ENCODE measurements at places on chromosomes 7 and 10.

DNA sequence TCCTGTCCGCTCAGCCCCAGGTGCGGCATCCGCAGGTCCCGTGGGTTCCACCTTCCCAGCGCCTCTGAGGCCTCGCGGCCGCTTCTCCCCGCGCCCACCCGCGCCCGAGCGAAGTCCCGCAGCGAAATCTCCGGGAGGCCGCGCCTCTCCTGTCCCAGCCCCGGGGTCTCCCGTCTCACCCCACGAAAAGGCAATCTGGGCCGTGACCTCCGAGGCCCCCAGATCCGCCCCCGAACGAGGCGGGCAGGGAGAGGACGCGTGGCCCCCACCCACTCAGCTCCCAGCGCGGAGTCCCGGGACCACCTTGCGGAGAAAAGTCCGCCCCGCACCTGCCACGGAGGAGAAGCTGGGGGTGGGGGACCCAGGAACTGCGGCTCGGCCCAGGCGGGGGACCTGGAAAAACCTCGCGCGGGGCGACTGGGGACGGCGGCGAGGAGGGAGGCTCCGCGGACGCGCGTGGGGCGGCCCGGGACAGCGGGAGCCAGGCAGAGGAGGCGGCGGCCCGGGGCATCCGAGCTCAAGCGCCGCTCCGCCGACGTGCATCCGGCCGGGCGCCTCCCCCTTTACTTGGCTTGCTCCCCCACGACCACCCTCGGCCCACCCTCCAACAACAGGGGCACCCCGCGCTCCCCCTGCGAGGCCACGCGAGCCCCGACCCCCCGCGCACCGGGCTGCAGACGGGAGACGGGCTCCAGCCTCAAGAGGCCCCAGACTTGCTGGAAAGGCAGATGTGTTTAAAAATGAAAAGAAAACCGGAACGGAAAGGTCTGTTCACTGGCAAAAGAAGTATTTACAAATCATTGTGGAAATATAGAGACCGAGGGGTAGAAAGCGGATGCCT, 33.0 kb upstream of the RNF32 start:
- DNase-seq, result no peak

DNA sequence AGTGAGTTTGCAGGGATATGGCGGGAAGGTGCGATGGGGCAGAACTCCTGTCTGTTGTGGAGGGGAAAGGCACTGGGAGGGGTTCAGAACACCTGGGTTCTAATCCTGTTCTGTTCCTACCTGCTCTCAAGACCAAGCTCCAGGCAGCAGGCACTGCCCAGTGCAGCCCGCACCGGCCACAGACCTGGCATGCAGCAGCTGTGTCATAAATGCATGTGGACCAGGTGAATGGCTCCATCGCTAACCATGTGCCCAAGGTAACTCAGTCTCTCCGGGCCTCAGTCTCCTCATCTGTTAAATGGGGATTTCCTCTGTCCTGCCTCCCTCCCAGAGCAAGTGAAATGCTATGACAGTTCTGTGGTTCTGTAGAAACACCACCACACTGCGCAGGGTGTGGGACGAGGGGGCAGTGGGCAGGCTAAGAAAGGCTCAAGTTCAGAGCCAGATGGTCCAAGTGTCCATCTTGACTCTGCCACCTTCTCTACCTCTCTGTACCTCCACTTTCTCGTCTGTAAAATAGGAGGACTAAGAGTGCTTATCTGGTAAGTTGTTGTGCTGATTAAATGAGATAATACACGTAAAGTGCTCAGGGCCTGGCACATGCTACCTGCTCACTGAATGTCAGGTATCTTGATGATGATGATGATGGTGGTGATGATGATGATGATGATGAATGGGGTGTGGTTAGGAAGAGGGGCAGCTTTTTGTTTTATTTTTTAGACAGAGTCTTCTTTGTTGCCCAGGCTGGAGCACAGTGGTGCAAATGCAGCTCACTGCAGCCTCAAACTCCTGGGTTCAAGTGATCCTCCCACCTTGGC, 22.9 kb downstream of the ATP6V1F start:
- no peak for DNase-seq

DNA sequence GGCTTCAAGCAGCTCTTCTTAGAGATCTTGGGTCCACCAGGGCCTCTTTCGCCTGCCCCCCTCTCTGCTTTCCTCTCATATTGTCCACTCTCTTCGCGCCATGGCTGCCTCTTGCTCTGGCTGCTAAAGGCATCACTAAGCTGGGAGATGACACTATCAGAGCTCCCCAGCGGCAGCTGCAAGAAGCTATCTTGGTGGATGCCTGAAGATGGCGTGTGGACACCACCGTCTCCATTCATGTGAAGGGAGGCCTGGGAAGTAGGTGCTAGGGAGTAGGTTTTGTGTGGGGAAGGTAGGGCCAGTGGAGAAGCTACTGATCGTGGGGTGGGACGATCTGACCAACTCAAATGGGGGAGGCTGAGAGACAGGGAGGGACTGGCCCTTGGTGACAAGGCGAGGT, 45.9 kb upstream of the PDLIM1 start:
- DNase-seq, result no peak

GRCh38 chr10:13299437-13300287, at the start of gene PHYH:
Gene PHYH, minus strand, starts transcription at chr10:13300064. Its CDS starts 22 bp downstream, at chr10:13300042.
- DNase-seq, result peak; percentile 81

DNA sequence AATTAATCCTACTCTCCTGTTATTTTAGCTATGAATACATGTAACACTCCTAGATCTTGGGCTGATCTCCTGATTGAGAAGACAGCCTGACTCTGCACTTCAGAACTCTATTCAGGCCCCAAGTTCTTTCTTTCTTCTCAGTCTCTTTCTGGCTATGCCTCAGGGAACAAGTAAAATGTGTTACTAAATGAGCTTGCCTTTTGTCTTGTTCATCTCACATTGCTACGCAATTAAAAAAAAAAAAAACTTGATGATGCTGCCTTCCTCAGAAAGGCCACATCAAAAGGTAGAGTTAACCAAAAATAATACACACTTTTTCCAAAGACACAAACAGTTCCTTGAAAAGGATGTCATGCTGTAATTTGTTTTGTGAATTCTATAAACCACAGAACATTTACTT, 258.1 kb downstream of the TWIST1 start:
- DNase-seq, result no peak

- DNase-seq, result no peak
Measured at GRCh38 chr10:1215862-1216573, 159.8 kb downstream of the WDR37 start.

DNA sequence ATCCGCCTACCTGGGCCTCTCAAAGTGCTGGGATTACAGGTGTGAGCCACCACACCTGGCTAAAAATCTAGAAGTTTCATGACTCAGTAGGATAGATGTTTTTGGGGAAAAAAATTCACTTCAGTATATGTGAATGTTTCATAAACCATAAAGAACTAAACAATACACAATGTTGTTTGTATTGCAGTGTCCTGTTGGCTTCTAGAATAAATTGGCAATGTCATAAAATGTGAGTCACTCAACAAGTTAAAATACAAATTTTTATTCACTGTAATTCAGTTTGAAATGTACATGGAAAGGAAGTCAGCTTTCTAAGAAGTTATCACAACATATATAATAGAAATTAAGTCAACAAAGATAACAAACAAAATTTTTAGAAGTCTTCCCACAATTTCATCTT, 16.5 kb downstream of the MRLN start:
- DNase-seq, result no peak

DNA sequence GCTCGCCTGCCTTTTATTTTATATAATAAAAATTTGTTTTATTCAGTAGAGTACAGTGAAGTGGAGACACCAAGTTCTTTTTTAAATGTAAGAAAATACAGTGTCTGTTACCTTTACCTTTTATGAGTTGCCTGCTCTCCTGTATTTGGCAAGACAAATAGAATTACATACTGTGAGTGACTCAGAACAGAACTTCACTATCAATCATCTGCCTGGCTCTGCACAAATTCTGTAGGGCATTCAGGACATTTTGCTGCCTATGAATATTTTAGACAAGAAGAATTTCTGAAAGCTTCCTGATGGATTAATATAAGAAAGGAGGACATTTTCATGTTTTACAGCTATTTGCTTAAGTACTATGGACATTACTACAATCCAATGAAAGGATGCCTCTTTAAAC, 135.4 kb upstream of the PHF14 start:
- DNase-seq, result no peak

- DNase-seq, result no peak
Measured at GRCh38 chr10:126288547-126289493, 99.5 kb downstream of the ADAM12 start.

- DNase-seq, result peak; percentile 16
Measured at GRCh38 chr7:129343099-129343700, 91.0 kb upstream of the STRIP2 start.

GRCh38 chr10:102473445-102474331, 22.3 kb upstream of the C10orf95 start:
- DNase-seq, result peak; percentile 41

DNA sequence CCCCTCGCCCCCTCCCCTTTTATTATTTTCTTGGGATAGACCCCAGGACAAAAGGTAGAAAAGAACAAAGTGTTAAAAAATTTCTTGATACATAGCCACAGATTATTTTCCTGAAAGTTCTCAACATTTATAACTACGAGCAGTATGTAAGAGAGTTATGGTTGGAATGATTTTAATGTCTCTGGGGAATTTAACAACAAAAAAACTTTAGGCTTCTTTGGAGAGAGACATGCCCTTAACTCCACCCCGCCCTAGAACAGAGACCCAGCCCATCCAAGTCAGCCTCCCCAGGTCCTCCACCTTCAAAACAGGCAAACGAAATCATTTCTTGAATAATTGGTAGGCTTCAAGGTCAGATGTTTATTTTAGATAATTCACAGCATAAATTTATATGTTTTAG, 97.1 kb downstream of the TCF7L2 start:
- DNase-seq, result no peak

DNA sequence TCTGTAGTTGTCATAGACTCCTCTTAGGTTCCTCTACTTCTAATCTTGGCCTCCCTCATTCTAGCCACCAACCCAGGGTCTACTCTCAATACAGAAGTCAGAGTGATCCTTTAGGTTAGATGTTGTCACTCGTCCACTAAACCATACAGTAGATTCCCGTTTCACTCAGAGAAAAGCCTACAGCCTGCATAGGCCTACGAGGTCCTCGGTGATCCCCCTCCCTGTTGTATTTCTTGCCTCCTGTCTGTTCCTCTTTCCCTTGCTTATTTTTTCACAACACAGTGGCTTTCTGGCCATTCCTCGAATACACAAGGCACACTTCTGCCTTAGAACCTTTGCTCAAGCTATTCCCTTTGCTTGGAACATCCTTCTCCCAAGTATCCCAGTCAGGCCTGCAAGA, 183.0 kb upstream of the PRSS1 start:
- no peak for DNase-seq

- DNase-seq, result no peak
Measured at GRCh38 chr10:128049226-128050120, 76.8 kb downstream of the MKI67 start.

DNA sequence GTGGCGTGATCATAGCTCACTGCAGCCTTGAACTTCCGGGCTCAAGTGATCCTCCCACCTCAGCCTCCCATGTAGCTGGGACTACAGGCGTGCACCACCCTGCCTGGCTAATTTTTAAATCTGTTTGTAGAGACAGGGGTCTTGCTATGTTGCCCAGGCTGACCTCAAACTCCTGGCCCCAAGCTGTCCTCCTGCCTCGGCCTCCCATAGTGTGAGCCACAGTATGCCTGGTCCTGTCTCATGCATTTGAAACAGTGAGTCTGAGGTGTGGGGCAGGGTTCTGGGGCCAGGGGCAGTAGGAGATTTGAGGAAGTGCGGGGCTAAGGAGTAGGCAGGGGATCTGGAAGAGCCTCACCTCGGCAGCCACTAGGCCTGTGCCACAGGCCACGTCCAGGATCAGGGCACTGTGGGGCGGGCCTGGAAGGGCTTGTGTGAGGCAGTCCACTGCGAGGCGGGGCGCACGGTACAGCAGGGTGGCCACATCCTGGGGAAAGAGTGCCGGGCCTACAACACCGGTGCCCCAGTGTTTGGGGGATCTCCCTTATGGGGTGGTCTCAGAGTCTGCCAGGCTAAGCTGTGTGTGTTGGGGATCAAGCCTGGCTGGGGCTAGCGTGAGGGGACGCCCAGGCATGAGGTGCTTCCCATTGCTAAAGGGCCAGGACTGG, 1.5 kb downstream of the METTL27 start:
- DNase-seq, result no peak

DNA sequence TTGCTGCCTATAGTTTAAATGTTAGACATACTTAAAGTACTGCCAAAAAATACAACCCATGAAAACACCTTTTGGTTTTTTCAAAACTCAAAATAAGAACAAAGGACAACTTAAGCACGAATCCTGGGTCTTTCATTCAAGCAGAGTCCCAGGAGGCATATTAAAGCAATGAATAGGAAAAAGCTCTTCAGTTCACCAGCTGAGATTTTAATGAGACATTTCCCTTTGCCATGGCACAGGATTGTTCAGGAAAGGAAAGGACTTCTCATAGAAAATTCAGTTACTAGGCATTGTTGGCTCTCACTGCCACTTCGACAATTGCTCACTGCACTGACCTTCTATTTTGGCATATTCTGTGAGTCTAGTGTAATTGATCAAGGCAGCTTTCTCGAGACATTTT, 133.5 kb upstream of the FEZF1 start:
- DNase-seq, result no peak

DNA sequence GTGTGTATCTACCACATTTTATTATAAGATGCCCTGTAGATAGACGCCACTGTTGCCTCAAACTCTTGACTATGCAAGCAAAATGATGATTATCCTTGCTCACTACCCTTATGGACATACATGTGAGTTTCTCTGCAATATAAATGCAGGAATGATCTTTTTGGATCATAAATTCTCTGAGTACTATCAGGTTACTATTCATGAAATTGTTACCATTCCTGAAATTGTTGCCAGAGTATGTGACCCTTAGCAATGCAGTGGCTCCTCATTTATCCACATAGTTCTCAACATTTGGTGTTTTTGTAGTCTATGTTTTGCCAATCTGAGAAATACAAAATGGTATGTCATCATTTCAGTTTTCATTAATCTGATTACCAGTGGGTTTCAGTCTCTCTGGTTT, 166.2 kb upstream of the FAM3C start:
- DNase-seq, result no peak

DNA sequence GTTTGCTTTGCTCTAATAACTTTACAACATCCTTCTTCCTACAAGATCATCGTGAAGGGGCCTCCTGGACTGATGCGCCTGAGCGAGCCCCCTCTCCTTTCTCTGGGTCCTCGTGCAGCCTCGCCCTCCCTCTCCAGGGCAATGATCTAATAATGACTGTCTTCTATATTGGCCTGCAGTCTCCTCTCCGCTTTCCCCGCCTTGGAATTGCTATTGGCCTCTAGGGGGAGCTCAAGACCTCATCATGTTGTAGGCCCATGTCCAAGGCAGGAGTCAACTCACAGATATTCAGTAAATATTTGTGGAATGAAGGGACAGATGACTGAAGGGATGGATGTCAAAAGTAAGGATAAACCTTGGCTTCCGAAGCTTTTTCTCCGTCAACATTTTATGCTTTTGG, 1180.3 kb downstream of the TYW1 start:
- peak; percentile 24 for DNase-seq

GRCh38 chr7:33874943-33875342, 30.4 kb upstream of the BMPER start:
- no peak for DNase-seq

- DNase-seq, result no peak
Measured at GRCh38 chr10:393787-394438, 258.7 kb downstream of the ZMYND11 start.

- DNase-seq, result peak; percentile 18
Measured at GRCh38 chr7:30681815-30682211, 443 bp downstream of the CRHR2 start.
